ENCODE measurements at places on chromosomes 5 and 9. TPM values are rescaled to one million over a fixed set of nuclear protein-coding genes. Genes with fewer than 3 reads are reported as not detected.
A peak's percentile ranks its signal among the peaks of the same experiment; 100 is the strongest.

The CCNI2 gene
- 0.39 TPM for total RNA-seq

- H3K36me3 ChIP-seq: no peaks in the 10 kb centered on the region
- H3K4me3 ChIP-seq: no peak overlapping the region
- DNase-seq: no peak
- H3K27ac ChIP-seq: no peak overlapping the region
- no peaks in the 10 kb centered on the region for H3K4me1 ChIP-seq
- no peaks in the 10 kb centered on the region for H3K27me3 ChIP-seq
These were observed 1141.1 kb upstream of the DMAC1 start for GRCh38 chr9:8940650-8941049.

The IFNK gene
- total RNA-seq: not detected

The MEF2C gene
- 34.3 TPM for total RNA-seq

GRCh38 chr5:176542596-176543427 is 5.6 kb upstream of the RNF44 start:
- H3K27ac ChIP-seq: peak overlapping the region; percentile 90
- DNase-seq: no peak
- H3K4me1 ChIP-seq: peaks cover 63% of the 10 kb centered on the region

DNA sequence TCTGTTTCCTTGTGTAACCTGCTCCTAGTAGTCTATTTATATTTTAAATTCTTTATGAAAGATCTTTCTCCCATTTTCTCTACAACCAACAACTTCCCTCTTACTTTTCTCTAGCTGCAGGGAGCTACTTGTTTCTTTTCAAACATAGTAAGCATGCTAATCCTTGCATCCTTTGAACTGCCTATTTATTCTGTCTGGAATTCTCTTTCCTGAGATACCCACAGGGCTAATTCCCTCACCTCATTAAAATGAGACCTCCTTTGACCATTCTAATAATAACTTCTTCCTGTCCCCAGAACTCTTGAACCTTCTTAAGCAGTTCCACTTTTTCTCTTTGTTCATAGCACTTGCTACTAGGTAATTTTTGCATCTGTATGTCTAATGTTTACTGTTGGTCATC is 620.6 kb upstream of the CDH18 start:
- no peak for DNase-seq
- no peaks in the 10 kb centered on the region for H3K36me3 ChIP-seq
- H3K27ac ChIP-seq: no peak overlapping the region
- H3K4me1 ChIP-seq: no peaks in the 10 kb centered on the region

DNA sequence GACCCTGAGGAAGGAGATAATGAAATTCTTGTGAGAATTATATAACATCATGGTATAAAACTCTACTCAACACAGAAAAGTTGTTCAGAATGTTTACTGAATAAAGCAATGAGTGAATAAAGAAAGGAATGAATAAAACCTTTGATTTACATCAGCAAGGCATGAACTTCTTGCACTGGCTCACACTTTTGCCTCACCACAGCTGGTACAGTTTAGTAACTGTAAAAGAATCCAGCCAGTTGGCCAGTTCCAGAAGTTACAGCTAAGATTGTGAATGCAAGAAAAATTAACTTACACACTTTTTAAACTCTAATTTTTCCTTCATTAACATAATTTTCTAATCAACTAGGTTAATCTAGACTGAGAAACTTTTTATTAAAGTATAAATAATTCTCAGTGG is 490.9 kb downstream of the NFIB start:
- H3K4me3 ChIP-seq: no peak overlapping the region
- H3K27ac ChIP-seq: no peak overlapping the region
- no peak for DNase-seq
- H3K4me1 ChIP-seq: no peaks in the 10 kb centered on the region
- H3K27me3 ChIP-seq: no peaks in the 10 kb centered on the region

- H3K27ac ChIP-seq: no peak overlapping the region
- H3K4me3 ChIP-seq: no peak overlapping the region
- H3K27me3 ChIP-seq: no peaks in the 10 kb centered on the region
- DNase-seq: no peak
- H3K36me3 ChIP-seq: peaks cover 20% of the 10 kb centered on the region
These were observed 35.4 kb downstream of the SREK1 start for GRCh38 chr5:66179297-66180051.

DNA sequence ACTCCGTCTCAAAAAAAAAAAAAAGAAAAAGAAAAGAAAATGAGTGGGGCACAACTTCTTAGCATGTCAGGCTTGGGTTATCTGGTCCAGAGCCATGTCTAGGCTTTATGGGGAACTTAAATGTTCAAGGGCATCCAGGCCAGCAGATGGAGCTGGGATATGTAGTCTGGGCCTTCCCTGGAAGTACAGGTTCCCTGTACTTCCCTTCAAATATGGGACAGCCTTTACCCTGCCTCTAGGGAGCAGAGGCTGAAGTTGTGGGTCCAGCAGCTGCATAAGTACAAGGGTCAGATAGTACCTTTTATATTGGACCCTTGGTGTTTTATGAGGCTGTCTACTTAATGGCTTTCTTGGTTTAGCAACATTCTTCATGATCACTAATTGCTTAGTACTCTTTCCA is 42.1 kb downstream of the FAF2 start:
- H3K36me3 ChIP-seq: peaks cover 96% of the 10 kb centered on the region
- H3K27me3 ChIP-seq: no peaks in the 10 kb centered on the region
- no peak overlapping the region for H3K27ac ChIP-seq
- H3K4me3 ChIP-seq: no peak overlapping the region
- no peaks in the 10 kb centered on the region for H3K4me1 ChIP-seq

GRCh38 chr5:36378551-36378950 is 76.8 kb upstream of the RANBP3L start:
- no peak overlapping the region for H3K27ac ChIP-seq
- H3K27me3 ChIP-seq: no peaks in the 10 kb centered on the region
- DNase-seq: no peak
- no peaks in the 10 kb centered on the region for H3K36me3 ChIP-seq
- H3K4me3 ChIP-seq: no peak overlapping the region

The PCDHB2 gene
- total RNA-seq: 3.2 TPM

The SPATA6L gene
- total RNA-seq: 0.99 TPM
